Skeletal muscle cell (primary cell): ENCODE measurements at places on chromosomes 5 and 9.

- DNase-seq, result peak; percentile 23
These were observed 13.6 kb upstream of the GM2A start for GRCh38 chr5:151239237-151239861.

DNA sequence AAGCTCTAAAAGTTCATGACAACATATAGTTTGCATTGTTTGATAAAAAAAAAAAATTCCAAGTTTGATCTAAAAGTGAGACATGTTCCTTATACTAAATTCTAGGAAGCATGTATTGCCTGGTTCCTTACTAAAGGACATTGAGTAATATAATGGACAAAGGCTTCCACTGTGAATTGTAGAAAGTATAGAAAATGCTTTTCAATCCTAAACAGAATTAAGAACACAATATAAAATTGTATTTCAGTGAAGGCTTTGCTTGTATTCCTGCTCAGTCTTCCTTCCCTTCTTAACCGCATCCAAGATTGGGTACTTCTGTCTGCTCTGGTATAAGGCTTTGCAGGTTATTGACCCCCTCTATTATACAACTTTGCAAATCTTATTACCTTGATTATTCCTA is 2.4 kb downstream of the RECK start:
- no peak for DNase-seq

DNA sequence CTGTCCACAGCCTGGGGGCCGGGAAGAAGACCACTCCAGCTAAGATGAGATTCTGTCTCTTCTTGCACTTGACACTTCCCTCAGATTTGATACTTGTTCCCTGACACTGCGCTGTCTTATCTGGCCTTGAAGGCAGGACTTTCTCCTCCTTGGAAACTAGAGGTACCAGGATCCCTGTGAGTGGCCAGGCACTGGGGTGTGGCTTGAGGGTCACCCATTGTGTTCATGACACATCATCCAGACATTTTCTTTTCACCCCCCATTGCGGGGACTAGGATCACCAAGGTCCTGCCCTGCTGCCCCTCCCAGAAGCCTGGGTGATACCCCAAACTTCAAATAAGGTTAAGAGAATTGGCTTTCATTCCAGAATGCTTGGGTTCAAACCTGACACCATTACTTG is 103.3 kb downstream of the NDFIP1 start:
- DNase-seq, result no peak

DNA sequence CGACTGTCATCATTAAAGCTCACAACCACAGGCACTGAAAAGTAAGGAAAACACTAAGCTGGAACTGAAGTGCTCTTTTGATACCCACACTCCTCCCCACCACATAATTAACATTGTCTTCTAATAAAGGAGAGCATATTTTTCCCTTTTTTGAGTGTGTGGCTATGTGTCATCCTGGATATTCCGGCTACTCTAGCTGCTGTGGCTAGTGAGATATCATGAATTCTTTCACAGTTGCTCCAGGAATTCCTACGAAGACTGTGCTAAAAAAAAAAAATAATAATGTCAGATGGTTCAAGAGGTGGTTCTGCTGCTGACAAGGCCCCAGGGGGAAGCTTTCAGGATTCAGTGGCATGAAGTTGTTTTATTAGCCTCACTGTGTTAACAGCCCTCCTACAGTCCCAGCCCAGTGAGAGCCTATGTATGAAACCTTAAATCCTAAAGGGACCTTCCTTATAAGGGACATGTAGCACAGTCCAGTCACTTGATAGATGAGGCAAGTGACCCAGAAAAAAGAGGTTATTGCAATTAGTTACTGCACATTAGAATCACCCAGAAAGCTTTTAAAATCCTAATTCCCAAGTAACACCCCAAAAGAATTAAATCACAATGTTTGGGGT is 46.6 kb downstream of the TMEM252 start:
- DNase-seq, result no peak

DNA sequence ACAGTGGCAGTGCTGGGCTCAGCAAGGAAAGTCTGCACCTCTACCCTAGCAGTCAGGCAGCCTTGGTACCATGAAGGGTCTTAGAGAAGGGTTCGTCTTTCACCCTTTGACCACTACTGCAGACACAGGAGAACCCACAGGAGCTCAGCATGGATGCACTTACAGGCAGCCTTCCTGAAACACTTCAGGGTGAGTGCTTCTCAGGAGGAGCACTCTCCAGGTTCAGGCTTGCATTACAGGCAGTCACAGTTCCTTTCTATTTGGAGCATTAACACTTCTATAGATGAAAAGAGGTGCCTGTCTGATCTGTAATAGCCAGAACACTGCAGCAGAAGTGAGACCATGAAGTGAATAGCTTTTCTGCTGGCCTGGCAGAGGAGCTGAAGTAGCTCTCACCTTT is 8.7 kb upstream of the CYLC2 start:
- DNase-seq, result no peak

DNA sequence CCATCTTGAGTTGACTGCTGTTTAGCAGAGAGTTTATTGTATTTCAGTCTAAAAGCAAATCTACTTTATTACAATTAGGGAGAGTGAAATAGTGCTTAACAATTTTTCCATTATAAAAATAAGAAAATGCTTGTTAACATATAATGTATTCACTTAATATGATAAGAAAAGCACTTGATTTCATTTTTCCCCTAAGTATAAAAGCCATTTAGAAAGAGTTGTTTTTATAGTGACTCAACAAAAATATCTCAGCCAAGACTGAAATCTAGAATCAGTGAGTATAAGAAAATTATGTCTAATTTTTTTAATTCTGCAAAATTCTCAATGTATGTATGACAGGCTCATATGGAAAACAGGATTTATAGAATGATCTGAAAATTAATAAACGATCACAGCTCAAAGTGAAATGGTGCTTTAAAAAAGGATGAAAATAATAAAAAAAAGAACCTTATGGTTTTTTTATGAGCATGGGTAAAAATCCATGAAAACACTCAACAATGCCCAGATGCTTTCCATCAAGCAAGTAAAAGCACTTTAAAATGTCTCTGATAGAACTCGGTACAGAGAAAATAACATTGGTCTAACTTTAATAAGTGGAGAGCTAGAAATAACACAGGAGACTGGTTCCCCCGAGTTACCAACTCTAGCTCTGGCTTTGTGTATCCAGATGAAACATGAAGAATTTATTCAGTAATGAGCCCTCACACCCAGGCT is 1057.8 kb upstream of the WWC1 start:
- DNase-seq, result no peak

GRCh38 chr5:172892713-172893112 is 58.7 kb downstream of the ERGIC1 start:
- DNase-seq, result no peak

- no peak for DNase-seq
These were observed 1.2 kb downstream of the HSPA5 start for GRCh38 chr9:125239631-125240597.

GRCh38 chr5:151598984-151599383 is 7.9 kb upstream of the FAT2 start:
- no peak for DNase-seq

DNA sequence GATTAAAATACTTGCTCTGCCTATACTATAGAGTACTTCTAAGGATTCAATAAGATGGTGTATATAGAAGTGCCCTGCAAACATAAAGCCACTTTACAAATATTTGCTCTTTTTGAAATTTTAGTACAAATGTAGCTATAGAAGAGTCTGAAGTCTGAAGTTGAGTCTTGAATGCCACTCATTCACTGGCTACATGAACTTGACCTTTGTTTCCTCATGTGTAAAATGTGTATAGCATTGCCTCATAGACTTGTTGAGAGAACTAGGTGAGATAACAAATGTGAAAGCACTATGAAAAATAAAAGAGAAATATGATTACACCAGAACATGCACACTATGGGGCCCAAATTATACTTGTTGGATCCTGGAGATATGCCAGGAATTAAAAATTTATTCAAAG is 244.7 kb downstream of the SEC61B start:
- no peak for DNase-seq

GRCh38 chr9:22052376-22052945 is 43.4 kb upstream of the CDKN2B start:
- peak; percentile 99 for DNase-seq

DNA sequence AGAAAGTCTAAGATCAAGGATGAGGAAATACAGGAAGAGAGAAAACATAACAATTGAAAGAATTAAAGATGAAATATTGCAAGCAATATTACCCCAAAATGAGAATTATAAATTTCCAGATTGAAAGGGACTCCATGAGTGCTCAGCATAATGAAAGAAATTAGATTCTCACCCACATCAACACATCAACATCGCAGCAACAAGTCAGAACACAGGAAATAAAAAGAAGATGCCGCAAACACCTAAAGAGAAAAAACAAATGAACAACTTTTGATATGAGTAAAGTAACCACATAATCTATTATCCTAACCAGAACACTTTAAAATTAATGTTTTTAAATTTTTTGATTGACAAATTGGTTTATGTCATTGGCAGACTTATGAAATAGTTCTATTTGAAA is 318.3 kb upstream of the PTGER4 start:
- DNase-seq, result no peak

GRCh38 chr9:32955655-32956478 is 45.6 kb downstream of the APTX start:
- DNase-seq, result no peak

DNA sequence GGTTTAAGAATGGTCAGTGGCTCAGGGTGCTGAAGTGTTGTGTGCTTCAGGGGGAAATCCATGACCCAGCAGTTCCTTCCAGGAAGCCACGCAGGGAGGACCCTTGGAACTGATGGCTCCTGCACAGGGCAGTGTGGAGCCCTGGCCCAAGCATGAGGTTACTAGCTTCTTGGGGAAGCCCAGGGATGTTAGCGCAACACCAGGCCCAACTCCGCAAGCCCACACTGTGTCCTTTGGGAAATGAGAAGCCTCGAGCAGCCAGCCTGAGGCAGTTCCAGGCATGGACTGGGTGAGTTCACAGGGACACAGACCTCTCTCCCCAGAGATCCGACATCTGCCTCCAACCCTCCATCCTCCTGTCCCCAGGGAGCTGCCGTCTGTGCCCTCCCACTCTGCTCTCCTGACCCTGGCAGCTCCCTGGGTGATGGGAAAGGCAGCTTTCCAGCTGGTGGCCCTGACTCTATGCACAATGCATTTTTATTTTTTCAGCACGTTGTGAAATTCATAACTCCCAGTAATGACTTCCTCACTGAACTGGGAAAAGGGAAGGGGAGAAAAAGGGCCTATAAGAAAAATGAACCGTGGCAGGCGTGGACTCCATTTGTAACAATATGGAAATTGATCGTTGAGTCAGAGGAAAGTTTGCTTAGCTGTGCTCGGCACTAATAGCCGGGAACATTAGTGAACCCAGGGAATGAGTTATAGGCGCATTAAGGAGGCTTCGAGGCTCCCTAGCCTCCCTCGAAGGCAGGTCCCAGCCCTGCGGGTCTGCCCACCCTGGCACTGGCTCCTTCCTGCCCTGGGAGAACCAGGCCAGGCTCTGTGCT is 34.1 kb downstream of the LMX1B start:
- DNase-seq, result no peak

DNA sequence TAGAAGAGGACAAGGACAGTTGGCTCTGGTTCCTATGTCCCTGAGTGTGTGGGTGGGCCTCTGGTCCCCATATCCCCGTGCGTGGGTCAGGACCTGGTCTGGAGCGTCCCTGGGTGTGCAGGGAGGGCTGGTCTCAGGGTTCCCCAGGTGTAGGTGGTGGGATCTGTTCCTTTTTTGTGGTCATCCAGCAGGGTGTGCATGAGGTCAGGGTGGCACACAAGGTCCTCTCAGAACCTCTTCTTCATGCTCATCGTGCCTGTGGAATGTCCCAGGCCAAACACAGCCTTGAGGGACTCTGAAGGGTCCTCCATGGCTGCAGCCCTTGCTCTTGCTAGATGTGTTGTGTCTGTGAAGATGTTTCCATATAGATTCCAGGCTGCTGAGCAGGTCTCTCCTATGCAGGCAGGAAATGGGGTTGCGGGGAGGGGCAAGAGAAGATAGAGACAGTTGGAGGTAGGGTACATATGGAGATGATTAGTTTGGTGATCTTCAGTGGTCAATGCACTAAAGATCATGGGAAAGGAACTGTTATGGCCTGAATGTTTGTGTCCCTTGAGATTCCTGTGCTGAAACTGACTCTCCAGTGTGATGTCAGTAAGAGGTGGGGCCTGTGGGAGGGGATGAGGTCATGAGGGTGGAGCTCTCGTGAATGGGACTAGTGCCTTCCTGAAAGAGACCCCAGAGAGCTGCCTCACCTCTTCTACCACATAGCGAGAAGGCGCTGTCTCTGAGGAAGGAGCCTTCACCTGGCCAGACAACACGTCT is 53.1 kb downstream of the NXNL2 start:
- no peak for DNase-seq
